ENCODE measurements at places on chromosomes 4 and X.

- no peak for DNase-seq
Observed at GRCh38 chrX:72641611-72642010, 69.0 kb upstream of the HDAC8 start.

- DNase-seq, result no peak
Observed at GRCh38 chr4:93788712-93789111, 39.8 kb upstream of the ATOH1 start.

- peak; percentile 51 for DNase-seq
Observed at GRCh38 chr4:8427761-8428287, 12.7 kb downstream of the ACOX3 start.

DNA sequence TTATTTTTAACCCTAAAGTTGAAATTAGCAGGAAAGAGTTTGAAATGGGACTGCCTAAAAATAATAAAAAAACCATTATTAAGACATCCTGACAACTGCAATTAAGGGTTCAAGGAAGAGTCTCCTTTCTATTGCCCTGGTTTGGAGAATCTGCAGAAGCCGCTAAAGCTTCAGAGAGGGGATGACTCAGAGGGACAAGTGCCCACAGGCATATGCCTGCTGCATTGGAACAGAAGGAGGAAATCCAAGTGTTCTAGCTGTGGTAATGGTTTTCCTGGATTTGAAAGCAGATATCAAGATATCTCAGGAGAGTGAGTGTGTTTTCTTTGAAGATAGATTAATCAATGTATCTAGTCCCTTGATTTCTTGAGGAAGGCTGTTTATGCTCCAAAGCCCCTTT is 235.1 kb upstream of the TAPT1 start:
- DNase-seq, result no peak

DNA sequence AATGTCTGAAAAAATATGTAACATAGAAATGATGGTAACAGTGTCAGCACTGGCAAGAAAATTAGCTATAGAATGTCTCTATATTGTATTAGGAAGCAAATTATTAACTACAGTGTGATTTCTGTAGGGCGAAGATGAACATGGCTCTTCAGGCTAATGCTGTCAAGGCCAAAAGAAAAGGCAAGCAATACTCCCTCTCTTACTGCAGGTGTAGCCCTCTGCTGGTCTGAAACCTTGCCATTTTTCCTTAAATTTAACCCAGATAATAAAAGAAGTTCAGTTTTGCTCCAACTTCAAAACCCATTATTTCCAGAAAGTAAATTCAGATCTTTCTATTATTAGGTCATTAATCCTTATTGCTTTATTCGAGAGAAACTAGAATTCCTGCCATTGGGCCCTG is 215.9 kb downstream of the LRBA start:
- no peak for DNase-seq

- no peak for DNase-seq
Observed at GRCh38 chr4:48197643-48198237, 63.7 kb upstream of the TXK start.

DNA sequence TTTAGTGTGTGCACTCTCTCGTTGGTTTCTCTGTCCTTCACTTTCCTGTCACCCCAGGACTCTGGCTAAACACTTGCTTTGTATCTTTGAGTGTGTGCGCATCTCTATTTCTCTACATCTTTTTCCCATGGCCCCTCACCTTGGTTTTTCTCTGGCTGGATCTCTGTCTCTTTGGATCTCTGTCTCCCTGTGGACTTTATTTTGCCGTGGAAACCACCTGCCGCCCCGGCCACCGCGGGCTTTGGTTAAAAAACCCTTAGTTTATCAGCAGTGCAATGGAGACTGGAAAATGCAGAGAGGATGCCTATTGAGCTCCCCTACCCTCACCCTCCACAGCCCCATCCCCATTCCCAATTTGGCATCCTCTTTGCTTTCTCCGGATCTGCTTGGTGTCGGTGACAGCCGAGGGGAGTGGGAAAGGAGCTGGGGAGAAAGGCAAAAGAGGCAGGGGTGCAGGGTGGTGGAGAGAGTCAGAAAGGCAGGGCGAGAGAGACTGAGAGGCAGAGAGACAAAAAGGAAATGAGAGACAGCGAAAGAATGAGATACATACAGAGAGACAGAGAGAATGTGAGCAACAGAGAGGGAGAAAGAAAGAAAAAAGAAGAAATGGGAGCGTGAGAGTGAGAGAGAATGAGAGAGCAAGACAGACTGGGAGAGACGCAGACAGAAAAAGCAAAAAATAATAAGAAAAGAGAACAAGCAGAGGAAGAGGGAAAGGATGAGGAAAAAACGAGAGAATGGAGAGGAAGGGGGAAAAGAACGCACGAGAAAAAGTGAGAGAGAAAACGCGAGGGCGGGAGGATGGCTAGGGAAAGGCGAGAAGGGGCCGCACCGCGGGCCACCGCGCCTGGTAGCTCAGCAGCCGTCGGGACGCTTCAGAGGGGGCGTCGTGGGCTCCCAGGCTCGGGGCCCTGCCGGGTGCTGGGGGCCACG is 688 bp downstream of the GPR101 start:
- DNase-seq, result no peak

DNA sequence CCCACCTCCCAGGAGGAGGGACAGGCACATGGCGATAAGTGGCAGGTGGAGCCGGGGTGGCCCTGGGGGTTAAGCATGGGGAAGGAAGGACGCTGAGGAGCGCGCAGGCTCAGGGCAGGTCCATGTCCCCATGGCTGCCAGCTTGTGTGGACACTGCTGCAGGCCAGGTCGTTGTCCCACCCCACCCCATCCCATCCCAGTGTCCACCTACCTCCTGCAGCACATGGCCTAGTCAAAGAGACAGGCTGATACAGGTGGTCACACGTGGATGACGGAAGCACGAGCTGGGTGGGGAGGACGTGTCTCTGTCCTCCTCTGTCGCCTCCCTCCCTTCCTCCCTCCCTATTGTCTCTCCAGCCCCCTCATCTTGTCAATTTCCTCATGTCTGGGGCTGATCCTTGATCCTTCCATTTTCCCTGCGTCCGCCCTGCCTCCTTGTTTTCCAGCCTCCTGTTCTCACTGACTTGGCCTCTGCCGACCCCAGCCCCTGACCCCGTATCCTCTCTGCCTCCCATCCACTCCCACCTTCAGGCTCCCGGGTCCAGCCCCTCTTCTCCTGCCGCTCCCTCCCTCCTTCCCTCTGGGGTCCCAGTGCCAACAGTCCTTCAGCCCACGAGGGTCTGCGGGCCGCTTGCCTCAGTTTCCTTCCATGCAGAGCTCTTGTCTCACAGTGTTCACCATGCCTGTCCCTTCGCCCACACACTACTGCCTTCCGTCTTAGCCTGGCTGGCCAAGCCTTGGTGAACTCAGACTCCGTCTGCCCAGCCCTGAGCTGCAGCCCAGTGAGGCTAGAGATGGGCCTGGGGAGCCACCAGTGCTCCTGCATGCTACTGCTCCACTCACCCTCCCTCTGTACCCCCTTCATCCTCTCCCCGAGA is 15.5 kb upstream of the ADD1 start:
- no peak for DNase-seq

DNA sequence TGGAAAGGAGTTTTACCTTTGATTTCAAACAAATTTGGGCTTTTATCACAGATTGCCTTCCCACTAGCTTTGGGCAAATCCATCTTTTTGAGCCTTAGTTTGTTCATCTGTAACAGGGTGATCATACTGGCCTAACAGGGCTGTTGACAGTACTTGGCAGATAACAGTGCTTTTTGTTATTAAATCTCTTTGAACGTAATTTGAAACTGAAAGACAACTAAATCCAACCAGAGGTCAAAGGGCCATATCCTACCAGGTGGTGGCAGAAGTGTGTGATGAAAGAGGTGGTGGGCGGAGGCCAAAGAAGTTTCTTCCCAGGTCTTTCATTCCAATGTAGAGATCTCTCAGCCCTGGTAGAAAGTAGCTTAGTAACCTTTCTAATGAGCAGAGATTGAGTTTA is 35.2 kb upstream of the TADA2B start:
- no peak for DNase-seq

GRCh38 chrX:127129510-127129909 is 310.0 kb downstream of the PRR32 start:
- DNase-seq, result no peak

DNA sequence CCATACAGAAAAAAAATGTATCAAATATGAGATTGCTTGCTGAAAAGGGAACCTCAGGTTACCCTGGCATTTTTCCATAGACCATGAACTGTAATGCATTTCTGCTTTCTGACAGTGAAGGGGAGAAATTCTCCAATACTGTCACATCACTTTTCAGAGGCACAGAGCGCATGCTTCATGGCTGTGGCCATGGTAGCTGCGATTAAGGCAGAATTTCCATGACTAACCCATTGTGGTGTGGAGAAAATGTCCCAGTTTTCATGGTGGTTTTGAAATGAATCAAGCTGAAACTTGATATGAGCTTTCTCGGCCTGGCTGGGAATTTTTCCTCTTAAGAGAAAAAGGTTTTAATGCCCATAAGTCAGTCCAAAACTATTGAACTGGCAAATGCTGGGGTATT is 39.5 kb upstream of the MAP3K15 start:
- no peak for DNase-seq
